ENCODE measurements at places on chromosomes 7 and 10.

DNA sequence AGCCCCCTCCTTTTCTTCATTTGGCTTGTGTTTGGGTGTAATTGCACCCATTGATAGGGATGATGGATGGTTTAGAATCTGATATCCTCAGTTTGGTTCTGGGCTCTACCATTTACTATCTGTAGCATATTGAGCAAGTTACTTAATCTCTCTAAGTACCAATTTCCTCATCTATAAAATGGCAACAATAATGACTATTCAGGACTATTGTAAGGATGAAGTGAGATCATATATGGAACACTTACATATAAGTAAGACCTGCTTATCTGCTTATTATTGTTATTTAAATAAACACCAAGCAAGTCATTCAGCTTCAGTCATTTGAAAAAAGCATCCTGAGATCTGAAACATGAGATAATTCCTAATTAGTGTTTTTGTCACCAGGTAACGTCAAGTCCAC lies 127.0 kb downstream of the SEC23IP start:
- no peak for ATAC-seq

DNA sequence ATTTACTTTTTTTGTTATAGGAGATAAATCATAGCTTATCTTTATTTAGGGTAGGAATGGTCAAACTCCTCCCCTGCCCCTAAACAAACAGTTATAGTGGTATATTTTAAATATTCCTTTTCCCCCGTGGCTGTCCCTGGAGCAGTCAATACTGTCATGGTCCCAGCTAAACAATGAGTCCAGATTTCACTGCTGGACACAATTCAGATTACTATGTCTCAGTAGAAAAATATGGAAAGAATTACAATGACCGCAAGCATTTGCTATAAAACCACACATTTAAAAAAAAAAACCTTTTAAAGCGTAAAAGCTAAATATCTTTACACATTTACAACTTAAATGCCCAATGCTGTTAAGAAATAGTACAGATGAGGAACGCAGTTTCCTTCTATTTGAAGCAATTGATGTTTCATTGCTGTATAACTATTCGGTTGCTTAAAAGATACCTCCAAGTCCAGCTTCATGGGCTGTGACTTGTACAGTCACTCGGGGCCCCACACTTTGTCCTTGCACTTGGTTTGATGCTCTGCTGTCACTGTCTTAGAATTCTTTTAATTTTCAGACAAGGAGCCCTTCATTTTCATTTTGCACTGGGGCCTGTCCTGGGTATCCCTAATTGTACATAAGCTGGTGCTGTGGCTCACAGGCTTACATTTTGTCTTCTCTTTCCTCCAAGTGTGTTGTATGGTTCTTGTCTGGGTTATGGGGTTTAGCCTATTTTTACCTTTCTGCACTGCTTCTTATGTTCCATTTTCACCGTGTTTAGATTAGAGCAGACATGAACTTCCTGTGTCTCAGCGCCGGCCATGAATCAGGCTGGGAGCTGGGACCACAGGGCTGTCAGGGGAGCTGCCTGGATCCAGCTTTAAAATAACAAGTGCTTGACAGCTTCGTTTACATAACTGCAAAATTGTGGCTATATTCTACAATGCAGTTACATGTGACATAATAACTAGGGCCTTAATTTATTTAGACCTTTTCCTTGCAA lies 530.2 kb upstream of the FZD8 start:
- no peak for ATAC-seq

- peak; percentile 34 for ATAC-seq
Observed at GRCh38 chr7:13024121-13024674, 336.8 kb downstream of the ARL4A start.

GRCh38 chr7:84536271-84536870 lies 341.8 kb upstream of the SEMA3A start:
- ATAC-seq: no peak

DNA sequence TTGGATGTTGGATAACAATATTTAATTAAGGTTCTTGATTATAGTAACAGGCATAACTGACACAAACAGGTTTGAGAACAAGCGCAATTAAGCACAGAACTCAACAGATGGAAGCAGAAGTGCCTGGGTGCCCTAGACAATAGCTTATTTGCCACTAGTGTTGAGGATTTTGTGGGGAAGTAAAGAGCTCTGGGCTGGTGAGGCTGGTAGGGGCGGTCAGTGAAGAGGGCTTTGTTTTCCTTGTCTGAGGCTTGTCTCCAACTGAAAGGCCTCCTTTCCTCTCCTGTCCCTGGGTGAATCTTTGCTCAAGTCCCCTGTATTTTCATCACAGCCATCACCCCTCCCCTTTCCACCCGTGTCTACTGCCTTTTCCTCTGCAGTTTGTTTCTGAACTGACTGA lies 104.6 kb downstream of the KAT6B start:
- ATAC-seq: no peak

GRCh38 chr7:136847858-136848257 lies 20.6 kb upstream of the CHRM2 start:
- no peak for ATAC-seq

- ATAC-seq: no peak
Observed at GRCh38 chr10:130647341-130647740, 511.1 kb downstream of the GLRX3 start.

- ATAC-seq: no peak
Observed at GRCh38 chr7:155792315-155792960, 19.8 kb downstream of the SHH start.

- ATAC-seq: no peak
Observed at GRCh38 chr10:70811881-70812280, 3.9 kb upstream of the SGPL1 start.

- no peak for ATAC-seq
Observed at GRCh38 chr7:9776900-9777299, 1196.8 kb upstream of the PHF14 start.

DNA sequence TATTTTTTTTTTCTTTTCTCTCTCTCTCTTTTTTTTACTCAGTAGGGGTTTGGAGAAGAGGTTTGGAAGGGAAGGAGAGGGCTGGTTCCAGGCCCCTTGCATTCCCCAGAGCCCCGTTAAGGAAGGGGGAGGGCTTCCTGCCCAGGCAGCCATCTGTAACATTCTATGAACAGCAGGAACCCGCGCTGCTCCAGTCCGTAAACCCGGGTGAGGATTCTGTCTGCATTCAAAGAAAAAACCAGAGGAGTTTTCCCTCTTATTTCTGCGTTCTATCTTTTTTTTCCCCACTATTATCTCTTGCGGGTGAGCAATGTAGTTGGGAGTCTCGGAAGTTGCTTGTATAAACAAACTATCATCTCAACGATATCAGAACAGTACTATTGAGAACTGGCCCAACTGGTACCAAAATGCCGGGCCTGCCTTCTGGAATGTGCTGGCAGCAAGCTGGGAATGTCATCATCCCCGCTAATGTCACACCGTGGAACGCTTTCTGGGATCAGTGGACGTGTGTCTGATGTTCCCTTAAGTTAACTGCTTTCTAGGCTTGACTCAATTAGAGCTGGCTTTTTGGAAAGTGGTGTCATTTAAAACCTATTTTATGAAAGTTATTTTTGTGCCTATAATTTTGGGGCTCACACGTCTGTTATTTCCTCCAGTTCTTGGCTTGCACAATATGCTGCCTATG lies 153.1 kb upstream of the MEOX2 start:
- peak; percentile 80 for ATAC-seq

DNA sequence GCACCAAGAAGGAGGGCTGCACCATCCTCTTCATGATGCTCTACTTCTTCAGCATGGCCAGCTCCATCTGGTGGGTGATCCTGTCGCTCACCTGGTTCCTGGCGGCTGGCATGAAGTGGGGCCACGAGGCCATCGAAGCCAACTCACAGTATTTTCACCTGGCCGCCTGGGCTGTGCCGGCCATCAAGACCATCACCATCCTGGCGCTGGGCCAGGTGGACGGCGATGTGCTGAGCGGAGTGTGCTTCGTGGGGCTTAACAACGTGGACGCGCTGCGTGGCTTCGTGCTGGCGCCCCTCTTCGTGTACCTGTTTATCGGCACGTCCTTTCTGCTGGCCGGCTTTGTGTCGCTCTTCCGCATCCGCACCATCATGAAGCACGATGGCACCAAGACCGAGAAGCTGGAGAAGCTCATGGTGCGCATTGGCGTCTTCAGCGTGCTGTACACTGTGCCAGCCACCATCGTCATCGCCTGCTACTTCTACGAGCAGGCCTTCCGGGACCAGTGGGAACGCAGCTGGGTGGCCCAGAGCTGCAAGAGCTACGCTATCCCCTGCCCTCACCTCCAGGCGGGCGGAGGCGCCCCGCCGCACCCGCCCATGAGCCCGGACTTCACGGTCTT lies 1.9 kb downstream of the FZD1 start:
- ATAC-seq: no peak

- ATAC-seq: no peak
Observed at GRCh38 chr7:128000048-128000447, 31.2 kb downstream of the LRRC4 start.

DNA sequence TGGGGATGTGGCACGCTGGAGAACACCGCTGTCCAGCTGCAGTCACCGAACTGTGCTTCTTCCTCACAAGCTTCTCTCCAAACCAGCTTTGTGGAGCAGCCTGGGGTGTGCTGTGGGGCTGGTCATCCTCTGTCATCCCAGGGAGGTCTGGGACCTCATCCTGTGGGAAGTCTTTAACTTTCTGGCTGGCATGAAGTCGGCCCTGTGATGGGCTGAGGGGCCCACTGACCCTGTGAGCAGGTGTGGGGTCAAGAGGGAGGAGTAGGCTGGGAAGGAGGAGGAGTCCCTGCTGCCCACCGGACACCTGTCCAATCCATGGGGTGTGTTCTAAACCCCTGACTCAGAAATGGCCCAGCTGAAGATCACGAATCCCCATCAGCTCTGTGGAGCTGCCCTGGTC lies 136.2 kb upstream of the SHH start:
- no peak for ATAC-seq

GRCh38 chr10:96406091-96406490 lies 47.3 kb upstream of the OPALIN start:
- ATAC-seq: no peak

DNA sequence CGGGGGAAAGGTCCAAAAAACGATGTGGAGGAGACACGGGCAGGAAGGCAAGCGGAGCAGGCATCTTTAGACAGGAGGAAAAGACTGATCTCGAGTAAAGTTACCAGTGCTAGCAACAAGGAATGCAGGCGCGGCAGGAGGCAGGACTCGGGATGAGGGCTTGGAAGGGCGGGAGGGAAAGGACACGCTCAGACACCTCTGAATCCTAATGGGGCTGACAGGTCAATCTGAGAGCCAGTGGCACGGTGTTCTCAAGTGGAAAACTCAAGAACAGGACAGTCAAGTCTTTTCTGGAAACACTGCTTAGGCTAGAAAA lies 155.3 kb upstream of the COBL start:
- no peak for ATAC-seq

GRCh38 chr7:116809636-116810266 lies 52.6 kb upstream of the CAPZA2 start:
- peak; percentile 67 for ATAC-seq

DNA sequence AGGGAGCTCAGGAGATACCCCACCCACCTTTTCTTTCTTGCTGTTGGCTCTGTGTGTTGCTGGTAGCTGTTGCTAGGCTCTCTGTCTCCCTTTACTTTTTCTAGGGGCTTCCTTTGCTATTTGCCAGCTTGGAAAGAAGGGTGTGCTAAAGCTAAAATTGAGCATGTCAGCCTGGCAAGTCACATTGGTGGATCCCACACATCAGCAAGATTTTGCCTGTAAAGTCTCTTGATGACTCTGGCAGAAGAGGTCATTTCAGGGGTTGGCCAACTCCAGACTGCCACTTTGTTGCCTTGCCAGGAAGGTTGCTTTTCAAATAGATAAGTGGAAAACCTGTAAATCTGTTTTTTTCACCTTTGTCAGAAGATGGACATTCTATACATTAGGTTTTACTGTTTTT lies 9.9 kb downstream of the CCNY start:
- ATAC-seq: no peak

- peak; percentile 92 for ATAC-seq
Observed at GRCh38 chr7:100158229-100159098, at the start of gene TRAPPC14. Gene TRAPPC14, minus strand, starts transcription at chr7:100158723. Its CDS starts 224 bp downstream, at chr7:100158499.

DNA sequence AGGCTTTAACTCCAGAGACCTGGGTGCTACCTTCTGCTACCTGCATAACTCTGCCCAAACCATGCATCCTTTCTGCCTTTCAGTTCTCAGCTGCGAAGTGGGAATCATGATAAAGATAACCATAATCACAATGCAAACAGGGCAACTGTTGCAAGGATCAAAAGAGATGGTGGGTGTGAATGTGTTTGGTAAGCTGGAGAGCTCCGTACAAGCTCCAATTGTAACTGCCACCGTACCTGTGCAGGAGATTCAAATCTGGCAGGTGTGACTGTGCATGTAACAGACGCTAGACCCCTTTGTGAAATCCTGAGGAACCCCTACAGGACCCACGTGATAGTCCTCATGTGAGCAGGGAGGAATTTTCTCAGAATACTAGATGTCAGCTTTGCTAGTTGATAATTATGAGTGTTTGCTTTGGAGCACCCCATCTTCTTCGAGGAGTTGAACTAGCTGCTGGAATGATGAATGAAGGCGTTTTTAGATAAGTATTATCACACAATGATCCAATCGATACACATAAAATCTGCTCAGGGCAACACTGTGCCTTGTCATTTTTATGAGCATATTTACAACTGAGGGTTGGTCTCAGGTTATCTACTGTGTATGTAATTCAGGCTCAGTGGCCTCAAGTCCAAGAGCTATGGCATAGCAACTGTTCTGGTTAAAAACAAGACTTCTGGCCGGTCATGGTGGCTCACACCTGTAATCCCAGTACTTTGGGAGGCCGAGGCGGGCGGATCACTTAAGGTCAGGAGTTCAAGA lies 15.4 kb upstream of the FRAT2 start:
- ATAC-seq: no peak

- no peak for ATAC-seq
Observed at GRCh38 chr7:133481676-133482075, 228.8 kb downstream of the EXOC4 start.

DNA sequence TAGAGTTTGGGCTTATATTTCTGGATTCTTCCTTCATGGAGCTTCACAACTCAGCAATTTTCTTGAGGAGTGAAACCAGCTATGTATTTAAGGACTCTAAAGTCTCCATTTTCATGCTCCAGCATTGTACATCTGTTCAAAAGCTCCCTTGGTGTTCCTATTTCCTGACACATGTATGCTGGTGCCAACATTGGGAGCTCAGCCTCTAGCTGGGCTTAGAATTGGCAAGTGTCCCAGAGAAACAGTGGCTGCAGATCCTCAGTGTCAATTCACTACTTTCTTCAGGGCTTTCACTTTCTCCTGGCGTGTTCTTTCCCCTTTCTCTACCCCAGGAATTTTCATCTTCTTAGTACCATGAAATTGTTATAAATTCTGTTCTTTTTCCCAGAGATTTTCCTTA lies 103.1 kb downstream of the ZNF467 start:
- peak; percentile 77 for ATAC-seq
